ENCODE measurements at places on chromosomes 1 and 21.

DNA sequence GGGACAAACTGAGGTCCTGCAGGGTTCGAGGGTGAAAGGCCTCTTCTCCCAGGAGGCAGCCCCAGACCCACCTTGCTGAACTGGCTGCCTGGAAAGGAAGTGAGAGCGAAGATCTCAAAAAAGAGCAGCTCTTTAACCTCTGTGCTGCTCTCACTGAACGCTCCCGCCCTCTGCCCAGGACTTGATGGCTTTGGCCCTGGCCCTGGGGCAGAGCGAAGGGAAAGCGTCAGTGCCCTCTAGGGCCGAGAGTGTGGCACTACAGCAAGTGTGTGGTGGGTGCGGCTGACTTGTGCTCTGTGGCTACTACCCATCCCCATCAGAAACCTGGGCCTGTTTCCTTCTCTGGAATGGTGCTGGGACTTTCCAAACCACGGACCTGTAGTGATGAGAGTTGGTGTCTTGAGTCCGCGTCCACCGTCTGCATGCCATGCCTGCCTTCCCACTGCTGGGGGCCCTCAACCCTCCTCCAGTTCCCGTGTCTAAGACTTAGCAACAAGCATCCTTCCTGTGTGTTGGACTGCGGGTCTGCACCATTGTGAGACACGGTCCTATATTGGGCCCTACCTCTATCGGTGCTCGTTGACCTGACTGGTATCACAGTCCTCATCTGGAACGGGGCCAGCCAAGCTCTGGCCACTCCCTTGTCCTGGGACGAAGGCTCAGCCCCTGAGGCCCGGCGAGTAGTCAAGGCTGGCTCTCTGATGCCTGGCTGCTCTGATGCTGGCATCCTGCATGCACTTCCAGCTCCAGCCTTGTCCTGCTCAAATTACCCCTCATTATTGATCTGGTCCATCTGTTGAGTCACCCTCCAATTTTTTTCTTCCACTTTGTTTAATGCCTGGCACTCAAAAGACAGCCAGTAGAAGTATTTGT lies 180.3 kb downstream of the DISC1 start:
- DNase-seq = peak; percentile 67

- DNase-seq = no peak
Measured at GRCh38 chr21:34698270-34699015, 29.6 kb downstream of the CLIC6 start.

DNA sequence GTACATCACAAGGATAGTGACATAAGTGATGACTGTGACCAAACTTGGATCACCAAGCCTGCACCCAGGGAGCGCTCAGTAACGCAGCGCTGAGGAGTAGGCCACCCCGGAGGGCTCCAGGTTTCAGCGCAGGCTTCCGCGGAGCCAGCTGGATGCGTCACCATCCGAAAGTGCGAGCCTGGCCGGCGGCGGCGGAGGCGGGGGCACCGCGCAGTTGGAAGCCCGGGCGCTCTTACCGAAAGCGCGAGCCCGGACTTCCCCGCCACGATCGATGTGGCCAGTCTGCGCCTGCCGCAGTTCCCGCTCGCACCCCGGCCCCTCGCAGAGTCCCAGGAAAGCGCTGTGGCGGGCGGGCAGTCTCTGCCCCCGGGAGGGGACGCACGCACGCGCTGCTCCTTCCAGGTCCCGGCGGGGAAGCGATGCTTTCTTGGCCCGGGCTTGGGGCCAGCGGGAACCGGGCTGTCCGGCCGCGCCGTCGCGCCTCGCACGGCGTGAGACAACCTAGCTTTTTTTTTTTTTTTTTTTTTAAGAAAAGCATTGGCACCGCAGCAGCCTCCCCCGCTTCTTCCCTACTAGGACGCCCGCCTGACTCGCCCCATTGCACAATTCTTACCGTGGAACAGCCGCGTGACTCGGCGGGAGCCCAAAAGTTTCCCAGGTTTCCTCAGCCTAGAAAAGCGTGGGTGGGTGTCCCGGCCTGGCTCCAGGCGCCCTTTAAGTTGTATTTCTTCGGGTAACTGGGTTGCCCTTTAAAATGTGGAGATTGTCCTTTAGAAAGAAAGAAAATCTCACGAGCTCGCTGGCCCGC lies 36.4 kb upstream of the JAK1 start:
- peak; percentile 69 for DNase-seq

DNA sequence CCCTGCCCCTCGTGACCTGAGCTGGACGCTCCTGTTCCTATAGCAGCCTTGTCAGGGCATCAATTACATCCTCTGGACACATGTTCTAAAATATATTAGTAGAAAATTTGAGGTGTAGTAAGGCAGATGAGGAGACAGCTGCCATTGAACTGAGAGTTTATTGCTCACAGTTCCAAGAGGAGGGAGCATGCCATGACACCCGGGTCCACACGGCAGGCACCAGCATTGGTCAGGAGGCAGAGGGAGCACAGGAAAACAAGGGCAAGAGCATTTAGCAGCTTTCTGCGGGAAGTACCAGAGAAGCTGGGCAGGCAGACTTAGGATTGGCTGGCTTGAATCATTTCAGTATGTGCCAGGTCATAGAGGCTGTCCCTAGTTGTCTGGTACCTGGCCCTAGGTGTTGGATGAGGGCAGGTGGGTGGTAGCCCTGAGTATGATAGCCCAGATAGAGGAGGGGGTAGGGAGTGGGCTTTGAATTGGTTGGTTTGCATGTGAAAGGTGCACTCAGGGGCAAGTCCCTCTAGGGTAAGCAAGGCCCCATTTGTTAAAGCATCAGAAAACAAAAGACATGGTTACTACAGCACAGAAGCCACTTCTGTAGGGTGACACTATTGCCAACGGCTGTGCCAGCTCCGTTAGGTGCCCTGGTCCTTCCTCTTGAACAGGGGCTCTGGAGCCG lies 223.6 kb upstream of the RAB4A start:
- DNase-seq = no peak

DNA sequence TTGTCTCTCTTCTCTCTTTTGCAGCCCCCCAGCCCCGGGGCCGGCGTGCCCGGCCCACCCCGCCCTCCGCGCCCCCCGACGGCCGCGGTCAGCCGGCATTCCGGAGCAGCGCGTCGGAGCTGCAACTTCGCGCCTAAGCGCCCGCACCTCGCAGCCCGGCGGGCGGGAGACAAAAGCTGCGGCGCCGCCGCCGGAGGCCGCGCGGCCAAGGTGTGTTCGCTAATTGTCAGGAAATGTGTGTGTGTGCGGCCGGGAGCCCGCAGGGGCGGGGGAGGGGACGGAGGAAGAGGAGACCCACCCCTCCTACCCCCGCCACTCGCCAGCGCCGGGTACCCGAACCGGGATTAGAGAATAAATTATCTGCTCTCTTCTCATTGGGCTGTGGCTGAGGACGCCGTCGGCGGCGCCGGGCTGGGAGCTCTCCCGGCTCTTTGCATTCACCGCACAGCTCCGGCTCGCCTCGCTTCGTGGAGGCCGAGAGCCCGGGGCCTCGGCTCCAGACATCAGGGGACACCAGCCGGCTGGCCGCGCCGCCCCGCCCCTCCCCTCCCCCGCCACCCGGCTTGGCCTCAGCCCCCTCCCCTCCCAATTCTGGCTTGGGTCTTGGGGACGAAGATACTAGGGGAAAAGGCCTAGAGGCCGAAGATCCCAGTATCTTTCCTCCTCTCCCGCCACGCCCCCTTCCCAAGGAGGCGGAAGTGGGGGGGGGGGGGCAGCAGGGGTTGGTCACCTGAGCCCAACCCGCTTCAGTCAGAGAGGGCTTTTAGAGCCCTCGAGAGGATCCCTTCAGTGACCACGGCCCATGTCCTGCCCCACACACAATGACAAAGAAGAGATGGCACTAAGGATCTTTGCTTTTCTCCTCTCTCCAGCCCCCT lies 1.3 kb upstream of the BLACAT1 start:
- no peak for DNase-seq

DNA sequence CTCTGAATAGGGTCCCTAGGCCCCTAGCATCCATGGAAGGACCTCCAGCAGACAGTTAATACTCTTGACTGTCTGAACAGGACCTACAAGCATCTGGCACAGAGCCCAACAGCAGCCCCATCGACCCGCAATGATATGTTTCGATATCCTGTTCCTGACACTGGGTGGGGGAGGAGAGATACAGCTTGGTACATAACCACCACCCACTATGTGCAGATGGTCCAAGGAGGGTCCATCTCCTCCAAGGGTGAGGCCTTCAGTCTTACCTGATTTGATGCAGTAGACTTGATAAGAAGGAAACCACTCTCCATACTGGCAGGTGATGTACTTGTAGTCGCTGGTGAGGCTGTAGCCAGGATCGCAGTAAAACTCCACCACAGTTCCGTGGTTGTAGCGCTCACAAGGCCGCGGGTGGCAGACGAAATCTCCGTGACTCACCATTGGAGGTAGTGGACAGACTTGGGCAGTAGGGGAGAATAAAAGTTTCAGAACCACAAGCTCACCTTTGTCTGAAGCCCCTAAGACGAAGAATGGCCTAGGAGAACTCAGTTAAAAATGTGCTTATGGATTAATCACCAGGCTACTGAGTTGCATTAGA lies 86.0 kb upstream of the TLR5 start:
- no peak for DNase-seq

DNA sequence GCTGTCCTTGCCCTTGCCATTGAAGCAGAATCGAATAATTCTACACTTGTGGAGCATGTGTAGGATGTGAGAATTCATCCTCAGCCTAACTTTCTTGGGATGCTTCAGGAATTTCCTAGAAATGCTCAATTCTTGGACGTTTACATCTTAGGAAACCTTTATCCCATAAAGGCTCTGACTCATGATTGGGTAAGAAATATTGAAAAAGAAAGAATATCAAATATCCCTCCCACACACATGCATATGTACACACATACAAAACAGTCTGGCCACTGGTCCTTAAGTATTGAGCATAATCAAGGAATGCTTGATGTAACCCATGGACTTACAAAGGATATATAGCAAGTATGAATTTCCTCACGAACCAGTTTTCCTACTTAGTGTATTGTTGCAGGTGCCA lies 83.9 kb upstream of the IPO9 start:
- no peak for DNase-seq

GRCh38 chr1:216904471-216904870 lies 181.2 kb upstream of the ESRRG start:
- DNase-seq = no peak

DNA sequence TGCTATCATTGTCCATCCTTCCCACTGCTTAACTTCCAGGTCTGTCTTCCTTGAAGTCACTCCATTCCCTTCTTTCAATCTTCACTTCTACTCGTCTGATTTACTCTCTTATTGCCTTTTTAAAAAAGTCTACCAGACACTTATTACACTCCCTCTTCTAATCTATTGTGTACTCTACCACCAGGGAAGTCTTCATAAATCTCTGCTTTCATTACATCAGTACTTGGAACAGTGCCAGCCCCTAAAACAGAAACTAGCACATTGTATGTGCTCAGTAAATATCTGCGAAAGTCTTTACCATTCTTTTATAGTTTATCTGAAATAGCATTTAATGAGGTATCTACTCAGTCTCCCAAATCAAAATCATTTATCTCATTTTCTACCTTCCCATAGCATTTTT lies 236.4 kb downstream of the USH2A start:
- no peak for DNase-seq

- no peak for DNase-seq
Measured at GRCh38 chr1:229869240-229869639, 197.8 kb upstream of the GALNT2 start.

GRCh38 chr21:45041351-45041805 lies 33.0 kb upstream of the ADARB1 start:
- DNase-seq = no peak
